ENCODE measurements at places on chromosomes 3 and 15.

DNA sequence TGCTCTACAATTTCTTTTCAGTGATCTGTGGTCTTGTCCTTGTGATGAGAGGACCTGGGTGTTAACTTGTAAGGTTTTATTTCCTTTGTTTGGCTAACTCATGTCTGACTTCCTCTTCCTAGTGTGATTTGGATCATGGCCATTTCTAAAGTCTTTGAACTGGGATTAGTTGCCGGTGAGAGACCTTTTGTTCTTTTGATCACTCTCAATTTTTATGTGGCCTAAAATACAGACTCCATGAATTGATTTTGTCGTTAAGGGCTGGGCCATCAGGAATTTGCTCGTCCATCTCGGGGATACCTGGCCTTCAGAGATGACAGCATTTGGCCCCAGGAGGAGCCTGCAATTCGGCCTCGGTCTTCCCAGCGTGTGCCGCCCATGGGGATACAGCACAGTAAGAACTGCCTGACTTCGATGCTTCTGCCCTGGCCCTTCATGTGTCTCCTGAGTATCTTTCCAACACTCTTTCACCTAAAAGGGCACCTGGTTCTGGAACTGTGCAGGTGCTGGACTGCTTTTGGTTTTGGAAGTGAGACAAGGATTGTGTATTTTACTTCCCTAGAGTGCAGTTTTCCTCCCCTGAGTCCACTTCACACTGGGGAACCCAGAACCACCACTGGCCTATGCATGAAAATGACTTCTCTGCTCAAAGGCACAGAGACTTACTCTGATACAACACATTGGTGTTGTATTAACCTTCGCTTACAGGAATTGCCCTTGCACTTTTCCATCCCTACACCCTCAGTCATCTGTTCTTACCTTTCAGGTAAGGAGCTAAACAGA lies 13.1 kb upstream of the LRRC2 start:
- DNase-seq: no peak

GRCh38 chr15:92619145-92620101 lies 36.2 kb downstream of the FAM174B start:
- DNase-seq: no peak

DNA sequence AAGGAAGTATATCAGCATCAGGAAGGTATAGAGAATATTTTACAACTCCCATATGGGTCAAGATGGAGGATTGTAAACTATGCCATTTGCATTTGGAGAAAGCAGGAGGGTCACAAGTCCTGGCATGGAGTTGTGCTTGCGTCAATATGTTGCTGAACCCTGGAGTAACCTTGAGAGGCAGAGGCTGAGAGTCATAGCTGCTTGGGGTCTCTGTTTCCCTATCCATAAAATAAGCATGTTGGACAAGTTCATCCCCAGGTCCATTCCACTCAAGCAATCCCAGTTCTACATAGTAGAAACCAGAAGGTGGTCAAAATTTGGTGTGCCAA lies 273.6 kb downstream of the MECOM start:
- no peak for DNase-seq

GRCh38 chr15:95923792-95924191 lies 406.7 kb upstream of the NR2F2 start:
- DNase-seq: no peak

DNA sequence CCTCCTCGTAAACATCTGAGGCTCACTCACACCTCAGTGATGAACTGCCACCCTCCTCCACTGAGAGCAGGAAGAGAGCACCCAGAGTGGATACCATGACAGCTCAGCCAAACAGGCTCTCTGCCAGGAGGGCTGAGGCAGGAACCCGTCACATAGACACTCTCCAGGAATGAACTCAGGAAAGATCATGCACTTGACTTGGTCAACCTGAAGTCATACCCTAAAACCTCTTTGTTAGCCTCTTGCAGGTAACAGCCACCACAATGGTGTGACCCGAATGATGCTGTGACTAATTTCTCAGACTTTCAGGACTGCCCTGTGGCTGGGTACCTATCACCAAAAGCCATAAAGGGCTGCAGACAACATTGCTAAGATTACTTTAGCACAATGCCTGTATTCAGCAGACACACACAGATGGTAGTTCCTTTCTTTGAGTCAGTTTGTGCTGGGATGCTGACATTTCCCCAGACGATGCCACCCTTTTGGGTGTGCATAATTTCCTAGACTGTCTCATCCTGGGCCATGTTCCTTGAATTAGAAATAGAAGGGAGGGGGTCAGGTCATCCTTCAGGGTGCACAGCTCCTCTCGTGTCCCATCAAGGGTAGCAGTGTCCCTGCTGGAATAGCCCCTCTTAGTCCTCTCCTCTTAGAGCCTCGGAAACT lies 30.3 kb downstream of the CX3CR1 start:
- peak; percentile 2 for DNase-seq

DNA sequence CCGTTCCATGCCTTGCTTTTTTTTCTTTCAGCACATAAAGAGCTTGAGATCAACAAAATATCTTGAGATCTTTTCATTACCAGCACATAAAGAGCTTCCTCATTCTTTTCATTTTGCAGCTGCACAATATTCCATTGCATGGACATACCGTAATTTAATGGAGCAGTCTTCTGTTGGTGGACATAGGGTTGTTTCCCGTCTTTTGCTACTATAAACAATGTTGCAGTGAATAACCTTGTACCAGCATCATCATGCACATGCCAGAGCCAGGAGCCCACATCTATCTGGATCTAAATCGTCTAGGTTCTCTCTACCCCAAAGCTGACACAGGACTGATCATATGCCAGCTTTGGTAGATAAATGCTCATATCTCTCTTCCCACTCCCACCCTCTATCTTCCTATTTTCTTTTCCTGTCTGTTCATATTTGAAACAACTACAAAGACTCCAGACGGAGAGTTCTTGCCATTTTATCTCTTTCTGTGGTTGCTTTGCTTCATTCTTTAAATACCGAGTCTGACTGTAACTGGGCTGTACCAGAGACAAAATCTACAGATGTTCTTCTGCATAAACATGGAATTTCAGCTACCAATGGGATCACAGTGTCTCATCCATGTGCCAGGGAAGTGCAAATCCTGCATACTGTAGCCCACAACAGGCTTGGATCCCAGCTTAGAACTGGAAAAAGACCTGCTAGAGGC lies 47.1 kb upstream of the AKAP13 start:
- no peak for DNase-seq

GRCh38 chr15:66953523-66954229 lies 111.7 kb upstream of the SMAD3 start:
- no peak for DNase-seq

DNA sequence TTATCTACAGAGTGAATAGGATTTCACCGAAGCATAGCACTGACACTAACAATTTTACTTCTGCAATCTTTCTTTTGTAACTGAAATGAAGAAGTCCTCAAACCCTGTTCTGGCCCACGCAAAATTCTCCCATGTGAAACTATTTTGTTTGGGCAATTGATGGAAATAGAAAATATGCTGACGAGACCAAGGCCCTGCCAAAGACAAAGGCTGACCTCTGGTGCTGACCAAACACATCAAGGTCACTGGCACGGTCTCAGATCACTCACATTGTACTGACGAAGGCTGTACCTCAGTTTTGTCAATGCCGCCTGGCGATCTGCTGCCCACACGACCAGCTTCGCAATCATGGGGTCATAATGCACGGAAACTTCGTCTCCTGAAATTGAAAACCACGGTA lies 58.4 kb upstream of the DCUN1D1 start:
- no peak for DNase-seq

- DNase-seq: no peak
These were observed 15.8 kb upstream of the SEC11A start for GRCh38 chr15:84731774-84732173.

DNA sequence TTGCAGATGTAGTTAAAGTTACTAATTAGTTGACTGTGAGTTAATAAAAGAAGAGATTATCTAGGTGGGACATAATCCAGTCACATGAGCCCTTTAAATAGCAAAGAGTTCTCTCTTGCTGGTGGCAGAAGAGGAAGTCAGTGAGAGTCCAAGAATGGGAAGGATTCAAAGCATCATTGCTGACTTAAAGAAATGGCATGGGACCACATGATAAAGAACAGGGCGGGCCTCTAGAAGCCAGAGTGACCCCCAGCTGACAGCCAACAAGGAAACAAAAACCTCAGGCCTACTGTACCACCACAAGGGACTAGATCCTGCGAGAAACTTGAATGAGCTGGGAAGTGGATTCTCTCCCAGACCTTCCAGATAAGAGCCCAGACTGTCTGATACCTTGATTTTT lies 447.2 kb upstream of the CCDC54 start:
- DNase-seq: no peak

DNA sequence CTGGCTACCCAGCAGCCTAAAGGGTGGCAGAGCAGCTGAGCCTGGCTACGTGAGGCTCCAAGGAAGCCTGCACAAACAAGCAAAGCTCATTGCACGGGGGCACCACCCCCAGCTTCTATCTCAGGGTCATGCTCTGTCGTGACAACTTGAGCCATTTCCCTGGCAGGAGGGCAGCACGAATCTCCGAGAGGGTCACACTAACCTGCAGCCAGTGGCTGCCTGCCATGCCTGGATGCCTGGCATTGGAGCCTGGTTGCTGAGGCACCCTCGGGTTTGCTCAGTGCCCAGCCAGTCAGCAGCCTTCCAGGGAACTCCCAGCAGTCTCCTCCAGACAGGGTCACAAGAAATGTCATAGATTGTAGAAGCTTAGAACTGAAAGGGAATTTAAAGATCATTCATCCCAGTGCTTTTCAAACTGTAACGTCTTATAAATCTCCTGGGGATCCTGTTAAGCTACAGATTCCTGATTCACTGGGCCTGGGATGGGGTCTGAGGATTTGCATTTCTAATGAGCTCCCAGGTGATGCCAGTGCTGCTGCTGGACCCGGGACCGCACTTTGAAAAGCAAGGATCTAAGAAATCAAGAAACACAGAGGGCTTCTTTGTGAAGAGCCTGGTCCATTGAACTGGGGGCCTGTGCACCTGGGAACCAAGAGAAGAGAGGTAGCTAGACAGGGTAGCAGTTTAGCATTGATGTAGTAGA lies 48.4 kb downstream of the TMEM266 start:
- no peak for DNase-seq

DNA sequence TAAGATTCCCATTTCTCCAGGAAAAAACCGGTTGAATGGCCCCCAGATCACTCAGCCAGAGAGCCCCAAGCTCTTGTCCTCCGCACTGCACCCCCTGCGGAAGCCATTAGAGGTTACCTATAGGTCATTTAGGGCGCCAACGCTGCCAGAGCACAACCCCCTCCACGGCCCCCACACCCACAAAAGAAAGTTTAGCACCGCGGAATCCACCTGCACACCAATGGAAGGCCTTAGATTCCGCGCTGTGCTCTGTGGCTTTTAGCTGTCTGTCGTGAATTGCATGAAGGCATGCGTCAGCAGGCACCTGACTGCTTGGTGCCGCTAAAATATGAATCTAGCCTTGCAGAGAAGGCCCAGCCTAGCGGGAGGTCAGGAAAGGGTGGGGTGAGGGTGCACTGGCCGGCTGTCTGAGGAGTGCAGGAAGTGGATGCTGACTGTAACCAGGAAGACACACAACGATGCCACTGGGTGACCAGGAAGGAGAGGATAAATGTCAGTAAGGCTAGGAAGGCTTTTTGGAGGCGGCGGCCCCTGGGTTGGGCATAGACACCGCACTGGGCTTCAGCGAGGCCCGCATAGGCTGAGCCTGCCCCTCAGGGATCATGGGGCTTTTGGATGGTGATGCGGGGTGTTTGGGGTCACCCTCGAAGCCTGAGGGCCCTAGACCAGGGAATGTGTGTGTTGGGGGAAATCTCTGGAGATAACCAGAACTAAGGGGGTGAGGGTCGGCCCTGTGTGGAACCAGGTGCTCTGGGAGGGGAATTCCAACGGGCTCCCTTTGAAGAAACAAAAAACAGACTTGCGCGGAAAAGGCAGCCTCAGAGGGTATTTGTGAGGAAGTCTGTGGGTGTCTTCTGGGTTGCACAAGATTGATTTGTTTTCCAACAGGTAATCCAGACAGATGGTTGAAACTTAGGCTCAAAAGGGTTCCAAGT lies 976 bp upstream of the NUP210 start:
- DNase-seq: peak; percentile 1

- no peak for DNase-seq
These were observed 51.7 kb downstream of the GOLIM4 start for GRCh38 chr3:168044049-168044448.

GRCh38 chr3:101091489-101091888 lies 98.3 kb upstream of the ABI3BP start:
- DNase-seq: no peak

DNA sequence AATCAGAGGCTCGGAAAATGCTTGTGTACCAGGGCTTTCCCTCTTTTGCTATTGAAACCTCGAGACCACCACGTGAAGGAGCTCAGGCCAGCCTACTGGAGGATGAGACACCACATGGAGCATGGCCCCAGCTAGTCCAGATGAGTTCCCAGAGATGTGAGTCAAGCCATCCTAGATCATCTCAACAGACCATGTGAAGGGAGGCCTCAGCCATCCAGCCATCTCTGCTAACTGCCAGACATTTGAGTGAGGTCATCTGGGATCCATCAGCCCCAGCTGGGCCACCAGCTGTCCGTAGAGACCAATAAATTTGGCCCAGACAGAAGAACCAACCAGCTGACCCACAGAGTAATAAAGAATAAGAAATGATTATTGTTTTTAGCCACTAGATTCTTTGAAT lies 62.8 kb upstream of the PROK2 start:
- DNase-seq: no peak

DNA sequence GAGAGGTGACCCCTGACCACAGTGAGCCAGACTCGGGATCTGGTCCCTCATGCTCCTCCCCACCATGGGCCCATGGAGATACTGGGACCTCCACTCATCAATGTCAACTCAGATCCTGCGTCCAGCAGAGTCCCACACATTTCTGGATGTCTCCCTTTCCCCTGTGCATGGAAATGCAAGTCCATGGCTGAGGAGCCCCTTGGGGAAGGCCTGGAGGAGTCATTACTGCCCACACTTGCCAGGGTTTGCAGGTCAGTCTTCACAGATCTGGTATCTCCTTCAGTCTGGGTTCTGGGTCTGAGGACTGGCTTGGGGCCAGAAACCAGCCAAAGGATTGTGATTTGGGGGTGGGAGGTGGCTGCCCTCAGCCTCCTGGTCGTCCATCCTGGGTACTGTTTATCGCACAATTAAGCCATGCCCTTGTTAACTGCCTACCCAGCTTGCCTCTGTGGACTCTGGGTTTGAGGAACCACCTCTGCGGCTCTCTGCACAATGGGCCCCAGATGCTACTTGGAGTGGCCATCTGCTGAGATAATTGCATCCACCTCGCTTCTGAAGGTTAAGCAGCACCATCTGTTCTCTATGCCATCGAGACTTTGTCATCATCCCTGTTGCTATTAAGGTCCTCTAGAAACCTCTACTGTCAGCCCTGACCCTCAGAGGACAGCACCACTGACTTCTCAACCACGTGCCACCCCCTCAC lies 49.9 kb upstream of the KLF13 start:
- no peak for DNase-seq

GRCh38 chr15:58498821-58499580 lies 67.2 kb downstream of the LIPC start:
- peak; percentile 93 for DNase-seq

GRCh38 chr15:48607846-48608245 lies 37.7 kb downstream of the FBN1 start:
- DNase-seq: no peak

- DNase-seq: no peak
These were observed 565 bp downstream of the MANF start for GRCh38 chr3:51385621-51386091.

Measured in kidney epithelial cell (primary cell).